Central memory CD8-positive, alpha-beta T cell (primary cell): ENCODE measurements at places on chromosomes 5 and 9.

- DNase-seq, result no peak
Measured at GRCh38 chr5:125200866-125201373, 454.5 kb upstream of the ZNF608 start.

- no peak for DNase-seq
Measured at GRCh38 chr9:7770111-7770510, 29.5 kb downstream of the DMAC1 start.

DNA sequence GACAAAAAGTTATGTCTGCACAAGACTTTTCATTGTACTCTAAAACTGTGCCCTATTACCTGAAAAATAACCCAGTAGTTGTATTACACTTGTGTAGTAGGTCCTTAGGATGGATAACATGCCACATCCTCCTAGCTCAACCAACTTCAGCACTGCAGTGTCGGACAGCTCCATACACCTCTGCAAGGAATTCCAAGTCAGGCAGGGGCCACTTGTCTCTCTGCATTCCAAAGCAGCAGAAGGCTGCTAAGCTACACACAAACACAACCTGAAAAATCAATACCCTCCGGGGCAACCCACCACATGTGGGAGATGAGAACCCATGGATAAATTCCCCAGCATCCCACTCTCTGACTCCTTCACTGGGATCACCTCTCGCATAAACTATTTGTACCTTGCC lies 50.2 kb downstream of the MED10 start:
- no peak for DNase-seq

DNA sequence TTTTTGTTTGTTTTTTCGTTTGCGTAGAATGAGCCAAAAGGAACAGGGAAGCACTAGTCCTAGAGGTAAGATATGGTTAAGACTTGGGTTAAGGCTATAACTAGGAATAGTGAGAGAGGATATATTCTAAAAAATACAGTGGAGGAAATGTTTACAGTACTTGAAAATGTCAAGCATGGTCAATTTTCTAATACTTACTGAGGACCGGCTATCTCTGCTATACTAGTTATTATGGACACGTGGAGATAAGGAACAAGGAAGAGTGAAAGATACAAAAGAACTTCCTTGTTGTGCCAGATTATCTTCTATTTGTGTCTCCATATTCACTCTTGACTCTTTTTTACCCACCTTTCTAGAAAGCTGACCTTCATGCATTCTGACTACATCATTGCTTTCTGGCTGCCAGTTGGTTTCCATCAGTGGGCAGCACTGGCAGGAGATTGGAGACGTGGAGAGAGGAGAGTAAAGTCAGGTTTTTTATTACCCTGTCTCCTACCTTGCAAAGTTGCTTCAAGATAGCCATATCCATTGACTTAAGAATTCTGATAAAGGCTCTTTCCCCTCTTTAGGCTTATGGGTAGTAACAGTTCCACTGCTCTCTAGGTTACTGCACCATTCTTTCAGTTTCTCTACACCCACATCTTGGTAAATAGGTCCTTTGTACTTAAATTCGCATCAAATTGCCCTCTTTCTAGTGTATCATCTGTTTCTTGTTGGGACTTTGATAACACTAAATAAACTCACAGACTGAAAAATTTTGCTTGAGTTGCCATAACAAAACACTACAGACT lies 9.0 kb upstream of the RFX3 start:
- no peak for DNase-seq

DNA sequence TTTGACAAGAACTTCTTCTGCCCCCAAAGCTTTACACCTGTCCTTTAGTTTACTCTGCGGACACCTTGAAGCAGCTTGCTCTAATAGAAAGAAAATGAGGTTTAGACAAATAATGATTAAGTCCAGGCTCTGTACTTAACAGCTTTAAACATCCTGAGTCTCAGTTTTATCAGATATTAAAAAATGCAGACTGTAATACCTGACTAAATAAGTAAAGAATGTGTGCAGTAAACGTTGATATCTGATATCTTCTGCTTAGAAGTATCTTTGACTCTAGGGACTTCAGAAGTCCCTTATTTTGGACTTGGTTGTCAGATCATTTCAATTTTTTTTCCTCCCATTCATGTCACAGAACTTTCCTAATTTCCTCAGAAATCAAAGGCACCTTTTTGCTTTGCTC lies 1060.4 kb downstream of the CDH12 start:
- no peak for DNase-seq

DNA sequence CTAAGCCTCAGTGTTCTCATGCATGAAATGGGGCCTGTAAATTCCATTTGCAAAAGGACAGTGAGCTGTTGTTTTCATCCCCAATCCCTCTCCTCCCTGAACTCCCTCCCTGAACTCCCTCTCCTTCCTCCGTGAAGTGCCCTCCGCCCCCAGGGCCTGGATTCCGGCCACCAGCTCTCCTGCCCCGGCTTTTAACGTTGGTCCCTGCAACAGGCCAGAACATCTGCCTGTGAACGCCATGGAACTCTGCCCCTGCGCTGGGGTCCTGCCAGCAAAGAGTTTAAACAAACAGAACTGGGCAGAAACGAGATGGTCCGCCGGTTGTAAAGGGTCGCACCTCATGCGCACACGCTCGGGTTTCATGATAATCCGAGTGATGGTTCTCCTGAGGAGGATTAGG lies 62.4 kb downstream of the SMIM23 start:
- no peak for DNase-seq

DNA sequence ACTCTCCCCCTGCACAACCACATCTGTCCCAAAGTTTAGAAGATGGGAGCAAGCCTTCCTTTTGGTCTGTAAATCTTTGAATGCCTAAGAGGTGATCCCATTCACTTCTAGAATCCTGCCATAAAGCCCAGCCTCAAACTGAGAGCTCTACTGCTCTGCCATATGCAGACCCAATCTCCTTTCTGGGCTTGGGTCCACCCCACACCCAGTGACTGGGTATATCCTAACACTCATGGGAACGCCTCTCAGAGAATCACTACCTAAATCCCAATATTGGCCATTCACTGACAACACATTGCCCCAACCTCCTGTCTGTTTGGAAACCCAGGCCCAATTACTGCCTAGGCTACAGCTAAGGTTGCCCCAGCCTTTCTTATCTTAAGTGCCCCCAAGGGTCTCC lies 90.7 kb downstream of the MAMDC2 start:
- DNase-seq, result no peak

DNA sequence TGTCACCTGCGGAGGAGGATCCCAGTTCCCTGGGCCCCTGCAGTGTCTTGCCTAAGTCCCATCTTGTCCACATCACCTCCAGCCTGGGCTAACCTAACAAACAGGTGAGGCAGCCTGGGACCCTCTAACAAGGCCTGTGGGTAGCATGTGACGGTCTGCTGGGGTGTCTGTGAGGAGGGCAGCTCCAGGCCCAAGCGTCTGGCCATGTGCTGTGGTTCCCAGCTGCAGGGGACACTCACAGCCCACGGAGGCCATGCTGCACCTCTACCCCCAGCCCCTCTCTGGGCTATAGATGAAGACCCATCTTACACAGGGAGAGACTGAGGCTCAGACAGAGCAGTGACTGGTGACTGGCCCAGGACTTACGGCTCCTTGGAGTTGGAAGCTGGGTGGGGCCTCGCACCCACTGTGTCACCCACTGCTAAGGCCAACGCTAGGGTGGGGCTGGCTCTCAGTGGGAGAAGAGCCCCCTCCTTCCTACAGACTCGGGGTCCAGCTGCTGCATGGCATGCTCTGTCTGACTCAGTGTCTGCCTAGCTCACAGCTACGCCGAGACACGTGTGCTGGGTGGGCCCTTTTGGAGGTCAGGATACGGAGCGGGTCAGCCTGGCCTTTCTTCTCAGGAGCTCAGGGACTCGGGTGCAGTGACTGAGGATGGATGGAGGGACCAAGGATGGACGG lies 40.8 kb upstream of the RNF130 start:
- no peak for DNase-seq

- DNase-seq, result no peak
Measured at GRCh38 chr5:167579693-167580055, 711.8 kb upstream of the WWC1 start.

- no peak for DNase-seq
Measured at GRCh38 chr5:143436871-143437270, 33.4 kb upstream of the NR3C1 start.

DNA sequence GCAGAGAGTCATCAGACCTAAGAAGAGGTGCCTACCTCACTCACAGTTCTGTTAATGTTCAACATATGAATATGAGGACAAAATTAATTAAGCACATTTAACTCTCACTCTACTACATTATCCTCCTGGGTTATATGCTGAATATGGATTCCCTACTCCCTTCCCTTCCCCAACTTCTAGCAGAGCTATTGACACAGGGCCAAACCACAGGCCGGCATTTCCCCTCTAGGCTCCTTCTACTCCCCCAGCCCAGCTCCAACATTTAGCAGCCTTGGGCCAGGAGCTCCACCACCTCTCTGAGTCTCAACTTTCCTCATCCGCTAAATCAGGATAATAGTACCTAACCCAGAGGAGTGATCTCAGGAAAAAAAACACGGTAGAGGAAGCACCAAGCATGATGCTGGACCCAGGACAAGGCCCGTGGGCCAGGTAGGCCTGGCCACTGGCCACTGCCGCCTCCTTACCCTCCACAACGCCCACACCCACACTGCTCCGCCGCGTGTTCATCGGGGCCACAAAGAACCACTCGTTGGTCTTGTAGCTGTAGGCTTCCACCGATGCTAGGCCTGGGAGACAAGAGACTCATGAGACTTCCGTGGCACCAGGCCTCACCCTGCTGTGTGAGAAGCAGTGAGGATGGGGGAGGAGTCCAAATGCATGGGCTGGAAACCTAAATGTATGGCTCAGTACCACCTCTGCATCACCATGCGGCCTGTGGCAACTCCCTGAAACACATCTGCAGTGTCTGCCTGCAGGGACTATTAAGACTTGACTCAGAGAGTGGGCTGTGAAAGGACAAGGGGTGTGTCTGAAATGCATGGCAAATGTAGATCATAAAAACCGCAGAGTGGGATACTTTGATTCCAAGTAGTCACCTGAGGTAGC lies 98.8 kb downstream of the KLHL3 start:
- DNase-seq, result no peak

- DNase-seq, result no peak
Measured at GRCh38 chr5:77139001-77139400, 51.9 kb upstream of the ZBED3 start.
